Cardiac atrium fibroblast (primary cell): ENCODE measurements at places on chromosomes 6 and 20. TPM values are rescaled to one million over a fixed set of nuclear protein-coding genes. Genes with fewer than 3 reads are reported as not detected.

The ENPP1 gene
- total RNA-seq: 0.81 and 1.6 TPM in 2 replicates

The CCDC167 gene
- total RNA-seq: 59.2 and 69.3 TPM in 2 replicates

The HSPA12B gene
- total RNA-seq: 0.72 and 1.1 TPM in 2 replicates

The SLA2 gene
- not detected in 2 replicates for total RNA-seq

The GPSM3 gene
- total RNA-seq: 7.0 and 7.4 TPM in 2 replicates

The C20orf144 gene
- total RNA-seq: not detected in 2 replicates

The PRICKLE4 gene
- total RNA-seq: not detected in 2 replicates

The CDH26 gene
- total RNA-seq: 0.32 TPM in 1 of 2 replicates, not detected in the other

The C20orf173 gene
- not detected in 2 replicates for total RNA-seq

The OLIG3 gene
- total RNA-seq: not detected in 2 replicates

The SPATA2 gene
- total RNA-seq: 3.2 and 3.6 TPM in 2 replicates

The PPP1R18 gene
- total RNA-seq: 56.3 and 76.8 TPM in 2 replicates

The MATN4 gene
- not detected in 2 replicates for total RNA-seq

The GPR31 gene
- total RNA-seq: not detected in 2 replicates

The NMBR gene
- total RNA-seq: not detected in 2 replicates

The GGTLC1 gene
- not detected in 2 replicates for total RNA-seq

The ARMC12 gene
- total RNA-seq: 0.49 TPM in 1 of 2 replicates, not detected in the other

The TENT5A gene
- 5.2 and 11.7 TPM in 2 replicates for total RNA-seq

The RAET1E gene
- total RNA-seq: 0.18 and 0.49 TPM in 2 replicates

The MAP3K5 gene
- 8.3 TPM in 2 replicates for total RNA-seq
